COLO829 (cell line): ENCODE measurements at places on chromosomes 13 and 19.

DNA sequence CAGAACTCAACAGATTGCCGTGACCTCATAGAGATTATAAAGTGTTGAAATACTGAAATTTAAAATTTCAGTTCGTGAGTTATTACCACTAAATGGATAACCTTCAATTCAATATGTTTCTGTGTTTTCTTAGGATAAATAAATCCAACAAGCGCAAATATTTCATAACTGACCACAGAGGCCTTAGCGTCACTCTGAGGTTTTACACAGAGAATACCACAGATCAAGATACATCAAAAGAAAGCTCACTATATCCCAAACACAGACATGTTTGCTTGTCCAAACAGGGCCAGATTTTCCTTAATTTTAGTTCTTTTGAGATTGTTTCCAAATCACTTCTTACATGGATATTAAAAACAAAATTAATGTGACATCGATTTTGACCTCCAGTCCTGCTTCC is 235.8 kb downstream of the EFNB2 start:
- DNase-seq: no peak

DNA sequence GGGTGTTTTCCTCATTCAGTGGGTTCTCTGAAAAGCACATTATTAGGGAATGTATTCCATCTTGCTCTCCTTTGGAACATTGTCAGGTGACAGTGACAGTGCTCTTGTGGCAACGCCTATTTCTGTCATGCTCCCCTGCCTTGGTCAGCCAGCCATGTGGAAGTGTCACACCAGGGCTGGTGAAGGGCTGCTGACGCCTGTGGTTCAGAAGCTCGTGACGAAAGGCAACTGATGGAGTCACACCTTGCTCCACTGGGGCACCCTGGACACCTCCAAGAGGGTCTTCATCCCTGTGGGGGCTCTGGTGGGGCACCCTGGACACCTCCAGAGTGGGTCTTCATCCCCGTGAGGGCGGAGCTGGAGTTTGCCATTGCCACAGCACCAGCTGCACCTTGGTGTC is 68.9 kb upstream of the GPR183 start:
- no peak for DNase-seq

GRCh38 chr19:50465986-50466705 is 10.2 kb upstream of the EMC10 start:
- no peak for DNase-seq

DNA sequence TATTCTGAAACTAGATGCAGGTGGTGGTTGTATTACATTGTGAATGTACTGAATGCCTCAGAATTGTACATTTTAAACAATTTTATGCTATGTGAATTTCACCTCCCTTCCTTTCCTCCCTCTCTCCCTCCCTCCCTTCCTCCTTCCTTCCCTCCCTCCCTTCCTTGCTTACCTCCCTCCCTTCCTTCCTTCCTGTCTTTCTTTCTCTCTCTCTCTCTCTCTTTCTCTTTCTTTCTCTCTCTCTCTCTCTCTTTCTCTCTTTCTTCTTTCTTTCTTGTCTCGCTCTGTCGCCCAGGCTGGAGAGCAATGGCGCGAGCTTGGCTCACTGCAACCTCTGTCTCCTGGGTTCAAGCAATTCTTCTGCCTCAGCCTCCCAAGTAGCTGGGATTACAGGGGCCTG is 37.2 kb downstream of the IER2 start:
- no peak for DNase-seq

DNA sequence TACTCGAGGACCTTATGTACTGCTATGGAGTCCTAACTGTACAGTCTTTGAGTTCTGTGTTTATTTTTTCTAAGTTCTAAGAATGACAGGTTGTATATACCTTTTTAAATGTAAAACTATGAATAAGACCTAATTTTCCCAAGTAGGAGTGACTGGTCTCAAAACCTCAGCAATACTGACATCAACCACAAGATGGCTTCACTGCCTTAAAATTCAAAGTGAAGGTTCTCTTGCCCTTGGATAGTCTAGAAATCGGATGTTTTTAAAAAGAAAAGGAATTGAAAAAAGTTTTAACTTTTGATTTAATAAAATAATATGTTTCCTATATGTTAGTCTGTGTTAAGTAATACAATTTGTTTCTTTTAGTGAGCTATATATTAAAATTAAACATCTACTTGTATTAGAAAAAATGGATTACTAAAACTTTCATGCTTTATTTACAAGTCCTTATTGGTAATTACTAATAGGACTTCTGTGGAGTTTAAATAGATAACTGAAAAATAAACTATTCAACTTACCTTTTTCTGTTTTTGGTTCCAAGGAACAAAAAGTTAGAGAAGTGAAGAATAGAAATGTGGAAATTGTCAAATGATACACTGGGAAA is 52.0 kb downstream of the TDRD3 start:
- peak; percentile 62 for DNase-seq

GRCh38 chr19:29524912-29525831 is 622 bp upstream of the VSTM2B start:
- DNase-seq: no peak

DNA sequence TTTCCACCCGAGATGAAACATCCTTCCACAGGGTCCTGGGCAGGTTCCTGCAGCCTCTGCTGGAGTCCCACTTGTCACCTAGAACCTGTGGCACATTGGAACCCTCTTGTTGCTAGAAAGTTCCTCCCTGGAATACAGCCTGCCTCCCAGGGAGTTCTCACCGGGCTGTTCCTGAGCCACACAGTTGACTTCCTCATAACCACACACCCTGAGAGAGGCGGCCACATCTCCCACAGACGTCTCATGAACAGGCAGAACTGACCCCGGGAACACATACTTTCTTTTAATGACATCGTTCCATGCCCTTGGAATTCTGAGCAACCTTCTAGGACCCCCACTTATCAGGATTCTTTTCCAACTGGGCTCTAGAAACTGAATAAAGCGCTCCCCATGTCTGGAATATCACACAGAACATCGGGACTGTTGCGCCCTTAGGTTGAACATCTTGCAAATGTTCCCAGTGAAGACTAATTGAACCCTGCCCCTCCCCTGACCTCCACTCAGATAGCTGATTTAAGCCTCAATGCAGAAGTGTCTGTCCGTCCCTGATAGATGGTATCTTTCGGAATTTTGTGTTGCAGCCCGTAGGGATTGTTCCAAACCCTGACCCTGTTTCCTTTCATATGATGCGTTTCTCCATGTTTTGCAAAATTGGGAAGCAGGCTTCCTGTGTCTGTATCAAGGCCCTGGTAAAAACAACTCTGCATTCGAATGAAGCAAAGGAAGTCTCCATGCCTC is 91.1 kb downstream of the RAB20 start:
- no peak for DNase-seq

GRCh38 chr19:741506-742131 is 9.3 kb upstream of the MISP start:
- no peak for DNase-seq
